ENCODE measurements at places on chromosomes 13 and 19.

DNA sequence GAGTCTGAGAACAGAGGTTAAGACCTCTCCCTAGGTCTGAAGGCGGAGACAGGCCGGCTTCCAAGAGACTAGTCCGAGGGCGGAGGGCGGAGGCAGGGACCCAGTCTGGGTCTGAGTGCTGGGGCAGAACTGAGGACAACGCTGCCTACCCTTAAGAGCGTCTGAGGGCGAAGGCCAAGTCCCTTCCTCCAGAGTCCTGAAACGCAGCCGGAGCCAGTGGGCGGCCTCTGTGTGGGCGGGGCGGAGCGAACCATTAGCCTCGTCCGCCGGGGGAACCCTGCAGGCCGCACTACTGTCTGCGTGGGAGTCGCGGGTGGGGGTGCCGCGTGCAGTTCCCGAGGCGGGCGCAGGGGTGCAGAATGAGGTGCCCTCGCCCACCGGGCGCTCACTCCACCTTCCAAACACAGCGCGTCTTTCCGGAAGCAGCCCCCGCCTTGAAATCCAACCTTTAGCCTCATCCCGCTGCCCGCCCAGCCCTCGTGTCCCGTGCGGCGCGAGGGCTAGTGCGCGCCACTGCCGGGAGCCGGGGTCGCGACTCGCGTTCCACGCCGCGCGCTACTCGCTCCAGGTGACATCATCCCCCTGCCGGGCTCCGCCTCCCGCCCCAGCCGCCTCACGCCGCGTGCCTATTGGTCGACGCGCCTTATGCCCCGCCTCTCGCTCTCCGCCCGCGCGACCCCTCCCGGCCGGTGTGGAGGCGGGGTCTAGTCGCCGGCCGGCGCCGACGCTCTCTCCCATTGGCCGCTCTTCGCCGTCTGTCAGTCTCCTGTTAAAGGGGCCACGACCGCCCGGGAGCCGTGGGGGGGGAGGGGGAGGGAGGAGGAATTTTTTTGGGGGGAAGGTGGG, at the start of gene C19orf73:
Gene C19orf73 (minus strand): TSS at position 579 of the 846 bp plus-strand sequence. CDS start 121 bp downstream, at position 458.
- DNase-seq = peak; percentile 97

DNA sequence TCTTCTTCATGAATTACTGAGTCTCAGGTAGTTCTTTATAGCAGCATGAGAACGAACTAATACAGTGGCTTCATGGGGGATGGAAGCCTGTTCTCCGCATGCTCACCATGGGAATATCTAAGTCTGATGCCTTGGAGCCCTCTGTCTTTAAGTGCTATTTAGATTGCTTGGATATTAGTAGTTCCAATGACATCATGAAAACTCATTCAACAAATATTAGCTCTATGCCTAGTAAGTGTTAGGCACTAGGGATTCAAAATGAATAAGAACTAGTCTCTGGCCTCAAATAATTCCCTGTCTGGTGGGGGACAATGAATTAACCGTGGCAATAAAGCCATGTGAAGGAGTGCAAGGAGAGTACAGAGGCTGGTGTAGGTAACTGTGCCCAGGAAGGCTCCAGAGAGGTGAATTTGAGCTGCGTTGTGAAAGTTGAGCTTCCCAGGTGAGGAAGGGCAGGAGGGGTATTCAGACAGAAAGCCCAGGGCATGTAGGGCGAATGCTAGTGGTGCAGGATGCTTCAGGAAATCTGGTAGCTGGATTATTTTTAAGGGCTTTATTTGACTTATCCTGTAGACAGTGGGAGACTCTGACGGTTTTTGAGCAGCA, 6.1 kb upstream of the WASF3 start:
- DNase-seq = no peak

DNA sequence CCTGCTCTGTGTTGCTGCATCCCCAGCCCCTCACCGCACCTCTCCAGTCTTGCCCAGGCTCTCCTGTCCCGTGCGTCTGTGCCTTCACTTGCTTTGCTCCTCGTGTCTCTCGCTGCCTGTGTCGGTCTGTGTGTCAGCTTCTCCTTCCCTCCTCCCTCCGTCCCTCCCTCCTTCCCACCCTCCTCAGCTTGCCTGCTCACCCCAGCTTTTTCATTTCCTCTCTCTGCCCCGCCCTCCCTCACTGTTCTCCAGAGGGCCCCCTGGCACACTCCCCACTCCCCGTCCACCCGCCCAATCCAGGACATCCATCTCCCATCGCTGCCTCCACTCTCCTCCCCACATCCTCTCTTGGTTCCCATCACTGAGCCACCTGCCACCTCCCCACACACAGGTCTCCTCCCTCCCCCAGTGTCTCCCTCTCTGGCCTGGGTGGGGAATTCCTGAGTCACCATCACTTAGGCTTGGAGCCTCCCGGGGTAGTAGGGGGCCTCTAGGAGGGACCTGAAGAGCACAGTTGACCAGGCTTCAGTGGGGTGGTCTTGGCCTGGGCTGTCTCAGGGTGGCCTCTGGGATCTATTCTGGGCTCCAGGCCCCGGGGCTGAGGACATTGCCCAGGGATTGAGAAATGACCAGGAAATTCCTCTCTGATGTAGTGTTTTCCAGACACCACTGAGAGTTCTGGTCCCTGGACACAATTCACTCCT, at the start of gene PTGIR:
Gene PTGIR (minus strand): TSS at position 132 of the 704 bp plus-strand sequence. CDS start 864 bp downstream, outside the sequence.
- peak; percentile 67 for DNase-seq

- DNase-seq = no peak
These were observed 19.4 kb upstream of the PLEKHF1 start for GRCh38 chr19:29645911-29646310.

- no peak for DNase-seq
These were observed 40.8 kb downstream of the GGACT start for GRCh38 chr13:100547791-100548201.

- no peak for DNase-seq
These were observed 68.4 kb downstream of the F2RL3 start for GRCh38 chr19:16957151-16957701.

DNA sequence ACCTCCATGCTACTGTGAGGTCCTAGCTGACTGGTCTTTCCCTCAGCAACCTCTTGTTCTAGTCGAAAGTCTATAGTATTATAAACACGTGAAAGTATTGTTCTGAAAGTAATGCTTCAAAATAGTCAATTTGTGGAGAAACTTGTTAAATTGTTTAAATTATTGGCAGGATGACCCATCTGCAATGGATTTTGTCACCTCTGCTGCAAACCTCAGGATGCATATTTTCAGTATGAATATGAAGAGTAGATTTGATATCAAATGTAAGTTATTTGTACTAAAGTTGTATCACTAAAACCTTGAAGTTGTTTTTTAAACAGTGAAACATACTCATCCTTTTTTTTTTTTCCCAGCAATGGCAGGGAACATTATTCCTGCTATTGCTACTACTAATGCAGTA, 25.9 kb downstream of the UBA2 start:
- DNase-seq = no peak

Data from DMS53 (cell line).